Hematopoietic multipotent progenitor cell treated with erythropoietin and hydrocortisone succinate and interleukin-3 and kit ligand, for 6 days (in vitro differentiated cells): ENCODE measurements at places on chromosomes 7 and 10.

- no peak for DNase-seq
These were observed 24.9 kb downstream of the BEND7 start for GRCh38 chr10:13503745-13504463.

- no peak for DNase-seq
These were observed 59.9 kb downstream of the CACUL1 start for GRCh38 chr10:118694848-118695247.

DNA sequence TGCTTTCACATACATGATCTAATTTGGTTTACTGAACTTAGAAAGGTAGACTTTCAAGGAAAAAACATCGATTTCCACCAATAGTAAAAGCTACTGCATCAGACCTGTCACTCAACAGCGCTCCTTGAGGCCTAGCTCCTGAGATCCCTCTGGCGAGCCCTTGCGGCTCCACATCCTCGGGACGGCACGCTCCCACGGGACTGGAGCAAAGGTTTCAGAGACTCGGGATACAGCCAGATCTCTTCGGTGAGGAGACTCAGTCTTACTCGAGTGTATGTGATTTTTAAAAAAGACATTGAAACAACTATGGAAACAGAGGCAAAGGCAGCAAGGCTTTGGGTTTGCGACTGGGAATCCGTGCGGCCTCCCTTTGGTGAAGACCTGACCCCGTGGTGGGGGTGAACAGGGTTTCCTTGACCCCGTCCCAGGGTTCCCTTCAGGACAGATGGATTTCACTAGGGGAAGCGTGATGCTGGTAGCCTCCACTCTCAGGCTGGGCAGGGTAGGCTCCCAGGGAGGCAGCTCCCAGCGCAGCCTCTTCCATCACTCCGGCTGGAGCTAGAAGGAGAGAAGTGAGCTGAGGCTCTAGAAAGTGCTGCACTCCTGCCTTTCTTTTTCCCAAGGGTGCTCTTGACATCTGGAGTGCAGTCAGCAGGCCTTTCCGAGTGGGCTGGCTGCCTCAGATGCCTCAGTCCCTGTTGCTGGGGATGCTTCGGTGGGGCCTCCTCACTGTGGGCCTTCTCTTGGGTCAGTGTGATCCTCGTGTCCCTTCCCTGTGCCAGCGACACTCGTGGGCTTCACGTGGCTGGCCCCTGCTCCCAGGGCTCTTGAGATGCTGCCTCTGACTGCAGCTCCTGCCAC is 5.8 kb upstream of the ATP6V0E2 start:
- no peak for DNase-seq

- no peak for DNase-seq
These were observed 1.1 kb downstream of the JAKMIP3 start for GRCh38 chr10:132066812-132067211.

DNA sequence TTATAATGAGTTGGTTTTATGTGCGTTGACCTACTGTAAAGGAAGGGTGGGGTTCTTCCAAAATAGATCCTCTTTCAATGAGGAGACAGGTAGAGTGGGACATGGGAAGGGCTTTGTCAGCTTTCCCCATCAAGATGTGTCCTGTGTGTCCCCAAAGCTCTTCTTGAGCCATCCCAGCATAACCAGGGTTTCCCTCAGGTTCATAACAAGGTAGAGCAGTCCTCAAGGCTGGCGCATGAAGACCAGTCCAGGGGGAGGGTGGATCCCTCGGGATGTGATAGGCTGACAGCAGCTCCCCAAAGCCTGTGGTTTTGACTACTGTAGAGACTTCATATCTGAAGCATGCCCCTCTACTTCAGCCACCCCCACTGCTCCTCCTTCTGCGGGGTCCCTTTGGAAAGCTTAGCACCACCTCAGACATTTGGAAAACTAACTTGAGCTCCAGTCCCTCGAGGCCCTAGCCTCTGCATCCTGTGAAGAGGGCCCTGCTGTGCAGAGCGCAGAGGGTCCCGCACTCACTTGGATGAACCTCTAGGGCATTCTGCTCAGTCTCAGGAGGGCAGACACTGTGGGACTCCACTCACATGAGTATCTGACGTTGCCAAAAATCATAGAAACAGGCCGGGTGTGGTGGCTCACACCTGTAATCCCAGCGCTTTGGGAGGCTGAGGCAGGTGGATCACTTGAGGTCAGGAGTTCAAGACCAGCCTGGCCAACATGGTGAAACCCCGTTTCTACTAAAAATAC is 1.1 kb upstream of the GIMAP8 start:
- no peak for DNase-seq

GRCh38 chr10:35460852-35461460 is 124.6 kb downstream of the CCNY start:
- no peak for DNase-seq

DNA sequence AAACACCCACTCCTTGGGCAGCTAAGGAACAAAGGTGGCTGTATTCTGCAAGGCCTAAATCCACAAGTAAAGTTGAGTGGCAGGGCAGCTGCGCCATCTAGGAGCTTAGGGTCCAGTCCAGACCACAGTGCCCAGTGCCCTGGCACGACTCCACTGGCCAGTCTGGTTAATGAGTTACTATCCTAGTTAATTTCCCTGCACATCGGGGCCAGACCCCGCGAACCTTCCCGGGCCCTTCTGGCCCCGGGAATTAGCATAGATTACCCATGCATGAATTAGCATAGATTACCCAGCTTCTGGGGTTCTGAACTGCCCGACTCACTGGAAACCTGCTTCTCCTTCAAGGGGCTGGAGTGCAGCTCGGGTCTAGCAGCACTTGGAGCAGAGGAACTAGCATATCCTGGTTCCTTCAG is 3.2 kb upstream of the EMX2 start:
- DNase-seq, result peak; percentile 3

DNA sequence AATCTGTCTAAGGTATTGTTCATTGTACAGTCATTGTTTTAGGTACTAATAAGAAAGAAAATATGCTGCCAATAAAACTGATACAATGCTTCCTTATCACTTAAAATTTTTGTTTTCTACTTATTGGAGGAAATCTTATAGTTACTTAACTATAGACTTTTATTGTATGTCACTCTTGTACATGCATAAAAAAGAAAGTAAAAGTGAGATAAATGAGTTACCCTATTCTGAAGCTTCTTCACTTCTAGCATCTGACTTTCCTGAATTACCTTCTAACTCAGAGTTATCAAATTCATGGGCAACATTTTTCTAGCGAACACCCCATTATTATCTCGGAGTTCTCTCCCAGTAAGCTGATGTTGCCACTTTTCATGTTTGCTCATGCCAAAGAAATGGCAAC is 504.9 kb downstream of the SH2D4B start:
- no peak for DNase-seq

DNA sequence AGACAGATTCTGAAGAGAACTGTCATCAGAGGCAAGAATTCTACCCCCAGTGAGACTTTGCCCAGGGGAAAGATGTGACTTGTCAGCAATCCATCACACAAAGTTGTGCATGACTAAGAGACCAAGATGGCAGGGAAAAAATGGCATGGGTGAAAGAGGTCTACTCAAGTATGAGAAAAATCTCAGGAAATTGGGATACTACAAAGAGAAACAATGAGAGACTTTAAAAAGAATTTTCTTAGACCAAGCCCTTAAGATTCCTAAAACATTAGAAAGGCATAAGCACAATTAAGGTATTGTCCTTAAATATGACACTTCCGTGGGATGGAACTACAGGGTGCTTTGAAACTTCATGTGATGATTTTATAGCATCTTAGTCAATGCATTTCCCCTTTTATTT is 45.6 kb upstream of the PDE1C start:
- DNase-seq, result no peak

- DNase-seq, result no peak
These were observed 1.1 kb downstream of the KIAA1217 start for GRCh38 chr10:24209946-24210491.

DNA sequence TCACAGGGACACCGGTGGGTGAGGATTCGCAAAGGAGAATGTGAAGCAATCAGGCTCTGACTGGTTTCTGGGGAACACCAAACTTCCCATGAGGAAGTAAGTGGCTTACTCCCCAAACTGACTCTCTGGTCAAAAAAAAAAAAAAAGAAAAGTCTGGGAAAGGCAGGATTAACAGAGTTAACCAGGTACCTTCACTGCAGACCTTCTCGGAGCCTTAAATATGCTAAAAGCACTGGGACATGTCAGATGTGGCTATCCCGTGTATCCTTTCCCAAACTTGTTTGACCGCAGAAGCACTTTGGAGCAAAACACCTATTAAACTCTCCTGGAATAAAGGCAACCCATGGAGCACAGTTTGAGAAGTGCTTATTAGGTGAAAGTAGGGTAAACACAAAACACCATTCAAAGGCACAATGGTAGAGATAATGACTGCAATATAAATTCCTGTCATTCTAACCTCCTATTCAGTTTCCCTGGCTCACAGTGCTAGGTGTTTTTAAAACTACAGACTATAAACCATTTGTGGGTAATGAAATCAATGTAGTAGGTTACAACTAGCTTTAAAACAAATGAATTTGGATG is 44.1 kb upstream of the MXI1 start:
- DNase-seq, result no peak

GRCh38 chr10:29735628-29736365 is 101.0 kb upstream of the SVIL start:
- peak; percentile 74 for DNase-seq

DNA sequence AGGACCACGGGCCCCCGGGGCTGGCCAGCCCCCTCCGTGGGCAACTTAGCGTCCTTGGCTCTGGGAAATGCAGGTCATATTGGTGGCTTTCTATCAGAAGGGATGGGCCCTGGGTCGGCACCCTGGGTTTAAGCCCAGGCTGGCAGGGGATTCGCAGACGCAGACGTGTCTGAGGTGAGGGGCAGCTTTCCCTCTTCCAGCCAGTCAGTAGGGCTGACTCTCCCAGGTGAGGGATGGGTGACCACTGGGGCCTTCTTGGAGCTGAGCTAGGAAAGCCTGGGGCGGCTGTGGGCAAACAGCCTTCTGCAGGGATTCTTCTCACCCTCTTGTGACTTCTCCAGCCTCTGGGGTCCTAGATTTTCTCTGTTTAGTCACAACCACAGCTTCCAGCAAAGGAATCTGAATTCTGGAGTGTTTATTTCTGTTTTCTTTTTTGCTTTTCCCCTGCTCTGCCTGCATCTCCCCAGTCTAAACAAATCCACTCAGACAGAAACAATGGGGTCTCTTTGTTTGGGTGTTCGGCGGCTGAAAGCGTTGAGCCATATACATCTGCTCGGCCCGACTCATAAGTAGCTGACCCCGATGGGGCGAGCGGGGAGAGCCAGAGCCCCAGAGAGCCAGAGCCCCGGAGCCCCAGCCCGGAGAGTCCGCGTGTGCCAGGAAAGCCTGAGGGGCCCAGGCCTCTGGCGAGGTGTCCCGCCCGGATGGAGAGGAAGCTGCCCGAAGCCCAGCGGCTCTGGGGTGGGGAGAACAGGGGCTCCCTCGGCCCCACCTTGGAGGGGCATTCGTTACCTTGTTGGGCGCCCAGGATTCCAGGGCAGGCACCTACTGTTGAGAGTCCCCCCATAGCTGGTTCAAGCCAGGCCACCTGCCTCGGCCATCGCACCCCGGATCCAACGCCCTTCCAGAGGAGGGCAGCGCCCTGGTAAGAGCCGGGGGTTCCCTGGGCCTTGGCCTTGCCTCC is 2.0 kb downstream of the MNX1 start:
- DNase-seq, result no peak
